IMR-90 (cell line): ENCODE measurements at places on chromosomes 5 and 9. TPM values are rescaled to one million over a fixed set of nuclear protein-coding genes. Genes with fewer than 3 reads are reported as not detected.

CCDC192 gene
- total RNA-seq: not detected in 2 replicates

TRMO gene
- total RNA-seq: 17.5 and 19.9 TPM in 2 replicates

GRK6 gene
- total RNA-seq: 30.1 and 35.0 TPM in 2 replicates

GRCh38 chr5:130870691-130871090 lies 294.4 kb downstream of the HINT1 start:
- H3K27me3 ChIP-seq: no peaks in the 10 kb centered on the region
- no peaks in the 10 kb centered on the region for H3K36me3 ChIP-seq
- no peaks in the 10 kb centered on the region for H3K4me1 ChIP-seq
- DNase-seq: no peak

- H3K36me3 ChIP-seq: no peaks in the 10 kb centered on the region
- no peak overlapping the region for H3K4me3 ChIP-seq
- H3K4me1 ChIP-seq: peaks cover 16% of the 10 kb centered on the region
- peak overlapping the region; percentile 92 for H3K27ac ChIP-seq
- peak; percentile 98 for DNase-seq
These were observed 140.1 kb upstream of the MOCS2 start for GRCh38 chr5:53249529-53250200.
